ENCODE measurements at places on chromosomes 16 and 17. TPM values are rescaled to one million over a fixed set of nuclear protein-coding genes. Genes with fewer than 3 reads are reported as not detected.

- peak; percentile 60 for DNase-seq
Observed at GRCh38 chr16:86072328-86073102, 173.6 kb downstream of the IRF8 start.

The FOXC2 gene
- total RNA-seq: 0.10 TPM

- DNase-seq: no peak
Observed at GRCh38 chr17:43020789-43021740, 1.1 kb downstream of the VAT1 start.

- DNase-seq: no peak
Observed at GRCh38 chr17:65058146-65058545, 1.6 kb upstream of the GNA13 start.

- DNase-seq: no peak
Observed at GRCh38 chr17:33459078-33459940, 166.2 kb upstream of the ASIC2 start.

Data from skin of body (tissue), 3 donors.